ENCODE measurements at places on chromosomes 11 and 22. TPM values are rescaled to one million over a fixed set of nuclear protein-coding genes. Genes with fewer than 3 reads are reported as not detected.

PLA2G3 gene
- under 0.01 TPM for total RNA-seq

AP2A2 gene
- total RNA-seq, result 25.9 TPM

TTC12 gene
- total RNA-seq, result 5.5 TPM

RAB38 gene
- total RNA-seq, result 2.4 TPM

KIAA1671 gene
- total RNA-seq, result 34.8 TPM

SLC22A8 gene
- not detected for total RNA-seq

IGLL1 gene
- not detected for total RNA-seq
